SHP77 treated with DMSO at 0.1 percent for 48 hours (cell line): ENCODE measurements at places on chromosomes 11 and 22.

DNA sequence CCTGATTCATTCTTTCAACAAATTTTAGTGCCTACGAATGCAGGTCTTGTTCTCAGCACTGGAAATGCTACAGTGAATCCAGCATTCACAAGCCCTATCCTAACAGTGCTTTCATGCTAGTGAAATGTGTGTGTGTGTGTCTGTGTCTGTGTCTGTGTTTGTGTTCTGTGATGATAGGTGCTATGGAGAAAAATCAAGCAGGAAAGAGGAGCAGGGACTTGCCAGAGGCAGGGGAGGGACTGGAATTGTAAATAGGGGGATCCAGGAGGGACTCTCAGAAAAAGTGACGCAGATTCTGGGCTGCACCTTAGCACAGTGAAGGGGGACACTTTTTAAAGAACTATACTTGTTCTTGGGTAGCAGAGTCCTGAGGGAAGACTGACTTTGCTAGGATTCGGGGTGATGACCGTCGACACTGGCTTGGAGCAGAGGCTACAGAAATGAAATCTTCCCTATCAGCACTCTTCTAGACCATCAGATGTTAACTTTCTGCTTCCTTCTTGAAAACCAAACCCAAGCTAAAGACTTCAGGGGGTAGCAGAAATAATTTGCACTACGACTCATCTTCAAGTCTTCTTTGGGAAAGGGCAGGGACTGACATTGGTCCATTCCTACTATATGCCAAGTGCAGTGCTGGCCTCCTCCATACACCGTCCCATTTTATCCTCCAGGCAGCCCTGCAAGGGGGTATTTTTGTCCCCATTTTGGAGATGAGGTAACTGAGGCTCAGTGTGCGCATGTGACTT, 39.3 kb upstream of the PTPRJ start:
- no peak for DNase-seq

GRCh38 chr11:134275534-134276395, at the start of gene GLB1L3:
GLB1L3 (plus strand) TSS chr11:134276379; CDS start chr11:134276741, 362 bp downstream.
- DNase-seq, result no peak

DNA sequence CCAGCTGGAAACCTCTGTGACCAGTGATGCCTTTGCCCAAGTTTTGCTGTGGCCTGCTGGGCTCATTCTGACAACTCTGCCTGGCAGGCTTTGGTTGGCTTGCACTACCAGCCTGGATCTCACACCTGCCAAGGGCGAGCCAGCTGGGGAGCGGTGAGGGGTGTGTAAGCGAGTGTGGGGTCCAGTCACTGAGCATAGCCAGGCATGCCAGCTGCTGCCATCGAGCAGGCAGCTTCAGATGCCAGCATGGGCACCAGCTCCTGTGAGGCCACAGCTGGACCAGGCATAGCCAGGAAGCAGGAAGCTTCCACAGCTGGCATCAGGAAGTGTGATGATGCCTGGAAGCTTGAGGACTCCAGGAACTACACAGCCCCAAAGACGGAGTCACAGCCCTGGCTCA, 1674.6 kb downstream of the LRRC4C start:
- DNase-seq, result no peak

DNA sequence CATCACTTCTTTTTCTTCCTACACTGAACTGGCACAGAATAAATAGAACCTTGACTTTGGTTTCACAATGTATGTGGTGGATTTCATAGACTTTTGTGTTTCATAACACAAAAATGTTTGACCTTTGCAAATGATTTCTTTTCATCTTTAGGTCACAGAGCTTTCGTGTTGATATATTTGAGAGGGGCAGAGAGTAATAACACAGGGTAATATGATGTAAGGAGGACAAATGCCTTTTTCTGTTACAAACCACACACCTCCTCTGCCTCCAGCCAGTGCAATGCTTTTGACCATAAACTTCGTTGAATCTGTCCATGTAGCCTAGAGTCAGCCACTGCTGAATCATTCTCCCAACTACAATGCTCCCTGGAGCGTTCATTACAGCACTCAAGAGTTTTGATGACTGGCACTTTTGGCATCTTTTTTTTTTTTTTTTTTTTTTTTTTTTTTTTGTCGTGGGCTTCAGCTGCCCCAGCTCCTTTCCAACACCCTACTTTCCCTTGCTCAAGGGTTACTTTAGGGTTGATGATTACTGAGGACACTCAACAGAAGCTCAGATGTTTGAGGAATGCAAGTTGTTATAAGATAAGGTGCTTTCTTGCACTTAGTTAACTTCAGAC, 11.4 kb upstream of the CAT start:
- DNase-seq, result no peak

- DNase-seq, result no peak
These were observed 12.8 kb downstream of the DGCR2 start for GRCh38 chr22:19109198-19110063.

DNA sequence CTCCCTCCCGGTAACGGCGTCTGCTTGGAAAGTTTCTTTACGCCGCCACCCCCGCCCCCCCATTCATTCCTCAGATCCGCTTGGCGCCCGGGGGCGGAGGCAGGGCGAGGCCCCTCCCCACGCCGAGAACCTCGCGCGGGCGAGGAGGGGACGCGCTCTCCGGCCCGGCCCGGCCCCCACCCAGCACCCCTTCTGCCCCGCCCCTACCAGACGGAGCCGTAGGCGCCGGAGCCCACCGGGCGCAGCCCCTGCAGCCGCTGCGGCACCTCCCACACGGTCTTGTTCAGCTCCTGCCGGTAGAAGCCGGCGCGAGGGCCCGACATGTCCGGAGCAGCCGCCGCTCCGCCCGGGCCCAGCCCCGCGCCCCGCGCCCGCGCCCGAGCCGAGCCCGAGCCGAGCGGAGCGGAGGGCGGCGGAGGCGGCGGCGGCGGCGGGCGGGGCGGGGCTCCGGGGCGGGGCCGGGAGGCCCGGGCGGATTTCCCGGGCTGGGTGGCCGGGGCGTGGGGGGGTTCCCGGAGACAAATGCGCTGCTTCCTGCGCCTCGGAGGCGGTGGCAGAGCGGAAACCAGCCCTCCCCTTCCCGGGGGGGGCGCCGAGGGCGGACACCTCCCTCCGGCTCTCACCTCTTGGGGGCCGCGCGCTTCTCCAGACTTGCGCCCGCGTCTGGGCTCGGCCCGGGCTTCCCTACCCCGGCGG, at the start of gene MAPK11:
Gene MAPK11, minus strand, starts transcription at position 411 of the 696 bp plus-strand sequence. Its CDS starts 88 bp downstream, at position 323.
- no peak for DNase-seq

DNA sequence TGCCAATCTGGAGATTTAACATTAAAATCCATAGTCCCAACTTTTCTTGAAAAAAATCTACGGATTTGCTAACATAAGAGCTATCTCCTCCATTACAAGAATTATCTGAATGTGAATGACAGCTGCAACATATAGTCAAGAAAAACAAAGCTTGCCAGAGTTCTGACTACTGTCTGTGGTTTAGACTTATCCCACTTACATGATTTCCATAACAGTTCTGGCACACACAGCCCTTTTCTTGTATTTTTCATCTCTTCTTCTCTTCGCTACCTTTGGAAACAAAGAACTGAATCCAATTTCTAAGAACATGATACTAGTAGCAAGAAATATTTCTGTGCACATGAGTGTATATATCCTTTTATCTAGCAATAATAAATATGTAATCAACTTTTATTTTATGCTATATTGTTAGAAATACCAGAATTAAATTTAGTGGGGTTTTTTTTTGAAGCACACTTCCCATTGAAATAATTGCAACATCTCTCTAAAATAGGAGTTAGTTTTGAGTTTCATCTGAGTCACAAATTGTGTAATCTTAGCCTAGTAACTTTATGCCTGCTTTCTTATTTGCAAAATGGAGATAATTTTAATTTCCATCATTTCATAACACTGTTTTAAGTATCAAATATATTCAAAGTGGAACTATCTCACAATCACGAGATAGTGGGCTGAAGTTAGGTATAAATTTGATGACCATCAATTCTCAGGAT, 1217.6 kb downstream of the JRKL start:
- DNase-seq, result no peak

- DNase-seq, result no peak
These were observed 16.0 kb downstream of the ADM start for GRCh38 chr11:10320736-10321465.

GRCh38 chr11:13859892-13860291, 102.6 kb upstream of the SPON1 start:
- DNase-seq, result no peak

DNA sequence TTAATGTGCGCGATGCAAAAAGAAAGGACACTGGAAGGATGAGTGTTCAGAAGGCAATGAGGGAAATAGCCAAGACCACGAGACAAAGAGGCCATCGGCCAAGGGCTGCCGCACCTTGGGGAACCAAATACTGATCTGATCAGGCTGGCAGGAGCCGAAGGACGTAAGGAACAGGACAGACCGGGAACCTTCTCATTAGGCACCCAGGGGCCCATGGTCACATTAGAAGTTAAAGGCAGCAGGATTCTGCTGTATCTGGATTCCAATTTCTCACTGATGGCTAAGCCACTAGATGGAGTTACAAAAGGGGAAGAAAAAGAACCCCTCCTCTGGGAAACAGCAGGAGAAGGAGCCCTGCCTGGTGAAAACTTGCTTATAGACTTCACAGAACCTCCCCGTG, 28.8 kb upstream of the CPT1A start:
- no peak for DNase-seq

DNA sequence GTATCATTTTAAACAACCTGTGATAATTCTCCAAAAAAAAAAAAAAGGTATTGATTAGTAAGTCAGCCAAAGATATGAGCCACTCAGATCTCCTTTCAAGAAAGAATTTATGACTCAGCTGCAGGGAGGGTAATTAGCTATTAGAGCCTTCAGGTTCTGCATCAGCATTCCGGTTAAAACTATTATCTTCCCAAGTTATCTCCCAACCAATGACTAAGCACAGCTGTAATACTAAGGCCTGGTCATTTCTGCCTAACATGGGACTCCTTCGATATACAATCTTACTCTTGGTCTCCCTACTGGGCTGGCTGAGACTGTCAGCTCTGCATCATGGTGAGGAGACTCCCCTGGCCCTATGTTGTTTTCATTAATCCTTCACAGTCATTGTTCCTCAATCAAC, 60.4 kb downstream of the SBF2 start:
- no peak for DNase-seq

DNA sequence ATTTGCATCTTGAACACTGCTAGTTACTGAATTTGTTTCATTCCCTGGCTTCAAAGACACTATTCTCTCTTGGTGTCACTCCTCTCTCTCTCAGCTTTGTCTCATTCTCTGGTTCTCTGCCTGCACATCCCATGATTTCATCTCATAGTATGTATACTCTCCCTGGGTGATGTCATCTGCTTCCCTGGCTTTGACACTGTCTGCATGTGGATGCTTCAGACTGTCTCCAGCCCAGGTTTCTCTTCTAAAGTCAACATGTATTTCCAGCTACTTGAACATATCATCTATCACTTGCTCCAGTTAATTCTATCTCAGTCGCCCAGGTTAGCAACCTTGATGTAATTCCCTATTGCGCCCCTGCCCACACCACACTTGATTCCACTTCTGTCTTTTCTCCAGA, 9.3 kb upstream of the ACAT1 start:
- peak; percentile 44 for DNase-seq

DNA sequence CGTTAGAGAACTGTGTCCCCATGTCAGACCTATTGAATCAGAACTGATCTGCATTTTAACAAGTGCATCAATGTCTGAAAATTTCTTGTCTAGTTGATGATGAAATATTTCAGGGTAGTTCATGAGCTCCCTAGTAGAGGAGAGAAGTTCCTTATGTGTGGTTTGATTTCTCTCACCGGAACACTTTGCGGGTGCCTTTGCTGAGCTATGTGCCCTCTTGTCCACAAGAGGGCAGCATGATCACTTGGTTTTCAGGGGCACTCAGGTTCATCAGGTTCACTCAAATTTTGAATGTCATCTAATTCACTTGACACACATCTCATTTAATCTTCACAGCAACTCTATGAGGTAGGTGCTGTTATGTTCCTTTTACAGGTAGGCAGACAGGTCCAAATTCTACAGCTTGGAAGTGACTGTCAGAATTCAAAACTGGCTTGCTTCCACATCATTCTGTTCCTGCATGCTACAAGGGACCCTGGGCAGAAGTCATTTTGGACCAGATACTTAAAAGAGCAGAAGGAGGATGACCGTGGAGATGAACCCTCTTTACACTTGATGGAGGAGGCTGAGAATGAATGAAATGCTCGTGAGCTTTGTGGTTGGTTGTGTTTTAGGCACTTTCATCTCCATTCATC, 55.6 kb downstream of the P4HA3 start:
- peak; percentile 56 for DNase-seq
